ENCODE measurements at places on chromosomes 11 and 22.

DNA sequence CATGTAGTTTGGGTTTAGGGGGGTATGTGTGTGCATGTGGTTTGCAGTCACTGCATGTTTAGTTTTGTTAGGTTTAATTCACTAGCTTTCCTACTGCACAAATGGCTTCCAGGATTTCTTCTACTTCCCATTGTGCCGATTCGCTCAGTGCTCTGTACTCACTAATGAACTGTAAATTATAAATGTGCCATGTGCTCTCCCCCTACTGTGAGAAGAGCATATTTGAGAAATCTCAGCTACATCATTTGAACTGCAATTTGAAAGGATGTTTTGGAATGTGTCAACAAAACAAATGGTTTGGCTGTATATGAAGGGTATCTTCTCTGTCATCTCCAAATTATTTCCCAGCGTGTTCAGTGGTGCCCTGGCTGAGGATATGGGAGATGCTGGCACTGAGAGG is 28.1 kb downstream of the CYB5R2 start:
- no peak for DNase-seq

DNA sequence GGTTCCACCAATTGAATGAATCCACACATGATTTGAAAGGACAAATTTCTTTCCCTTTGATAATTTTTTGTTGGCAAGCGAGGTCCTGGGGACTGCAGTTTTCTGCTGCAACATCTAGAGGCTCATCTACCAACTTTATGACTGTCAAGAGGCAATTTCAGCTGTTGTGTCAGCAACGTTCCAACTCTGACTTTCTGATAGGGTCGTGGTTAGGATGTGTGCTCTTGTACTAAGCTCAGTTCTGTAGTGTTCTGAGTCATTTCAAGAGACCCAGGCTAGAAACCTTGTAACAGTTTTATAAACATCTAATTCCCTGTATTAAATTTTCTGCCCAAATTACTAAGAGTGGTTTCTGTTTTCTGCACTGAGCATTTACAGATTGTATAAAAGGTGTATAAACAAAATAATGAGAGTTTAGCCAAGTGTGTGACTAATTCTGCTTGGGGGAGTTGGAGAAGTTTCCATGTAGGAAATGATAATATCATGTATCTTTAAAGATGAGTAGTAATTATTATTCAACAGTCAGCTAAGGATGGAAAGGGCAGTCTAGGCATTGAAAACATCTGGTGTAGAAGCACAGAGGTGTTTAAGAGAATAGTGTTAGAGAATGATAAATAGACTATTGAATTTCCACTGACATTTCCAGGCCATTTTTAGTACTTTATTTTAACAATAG is 72.2 kb downstream of the RBMXL2 start:
- no peak for DNase-seq

- DNase-seq, result no peak
Measured at GRCh38 chr11:112177589-112177988, 2.3 kb downstream of the BCO2 start.

GRCh38 chr11:33258631-33259205 is 1.5 kb downstream of the HIPK3 start:
- no peak for DNase-seq

- DNase-seq, result no peak
Measured at GRCh38 chr11:87399341-87399740, 361.6 kb downstream of the TMEM135 start.

DNA sequence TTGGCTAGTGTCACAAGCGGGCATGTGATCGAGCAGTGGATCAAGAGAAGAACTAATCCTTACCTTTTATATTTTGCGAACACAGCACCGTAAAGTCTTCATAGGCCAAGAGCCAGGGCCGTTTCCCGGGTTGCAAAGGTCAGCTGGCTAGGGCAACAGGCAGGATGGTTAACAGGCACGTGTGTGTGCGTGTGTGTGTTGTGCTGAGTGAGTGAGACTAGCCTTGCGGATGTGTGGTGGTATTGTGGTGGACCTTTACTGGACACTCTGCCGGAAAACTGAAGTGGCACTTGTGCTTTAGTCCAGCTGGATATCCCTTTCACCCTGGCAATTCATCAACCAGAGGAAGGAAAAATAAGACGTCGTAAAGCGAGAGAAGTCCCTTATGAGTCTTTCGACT is 176.7 kb downstream of the BCR start:
- DNase-seq, result no peak

DNA sequence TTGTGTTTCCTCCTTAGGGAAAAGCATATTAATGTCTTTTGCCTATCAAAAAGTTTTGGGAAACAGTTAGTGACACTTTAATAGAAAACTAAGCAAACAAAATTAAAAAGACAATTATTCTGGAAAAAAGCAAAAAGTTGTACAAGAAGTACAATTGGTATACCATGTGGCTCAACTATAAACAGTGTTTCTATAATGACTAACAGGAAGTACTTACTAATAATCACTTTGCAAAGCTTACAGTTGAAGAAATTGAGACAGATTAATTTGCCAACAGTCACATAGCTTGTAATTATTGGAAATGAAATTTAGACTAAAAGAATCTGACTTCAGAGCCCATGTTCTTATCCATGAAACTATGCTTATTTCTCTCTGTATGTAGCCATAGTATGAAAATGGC is 24.7 kb downstream of the PPME1 start:
- no peak for DNase-seq

- DNase-seq, result no peak
Measured at GRCh38 chr22:36684841-36685240, 18.7 kb downstream of the CACNG2 start.

DNA sequence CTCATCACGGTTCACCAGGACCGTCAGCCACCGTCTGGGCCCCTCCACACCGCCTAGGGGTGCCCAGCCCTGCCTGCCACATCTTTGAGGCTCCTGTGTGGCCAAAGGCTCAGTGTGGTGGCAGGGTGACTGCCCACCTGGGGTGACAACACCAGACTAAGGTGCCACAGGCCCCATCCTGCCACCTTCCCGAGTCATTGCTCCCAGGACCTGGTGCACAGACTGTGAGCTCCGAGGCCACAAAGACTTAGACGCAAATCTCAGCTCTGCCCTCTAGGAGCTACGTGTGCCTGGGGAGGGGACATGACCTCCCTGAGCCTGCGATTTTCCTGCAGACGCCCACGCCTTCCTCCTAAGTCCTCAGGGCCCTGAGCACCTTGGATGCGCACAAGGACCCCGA is 36.5 kb downstream of the KIAA0930 start:
- no peak for DNase-seq

DNA sequence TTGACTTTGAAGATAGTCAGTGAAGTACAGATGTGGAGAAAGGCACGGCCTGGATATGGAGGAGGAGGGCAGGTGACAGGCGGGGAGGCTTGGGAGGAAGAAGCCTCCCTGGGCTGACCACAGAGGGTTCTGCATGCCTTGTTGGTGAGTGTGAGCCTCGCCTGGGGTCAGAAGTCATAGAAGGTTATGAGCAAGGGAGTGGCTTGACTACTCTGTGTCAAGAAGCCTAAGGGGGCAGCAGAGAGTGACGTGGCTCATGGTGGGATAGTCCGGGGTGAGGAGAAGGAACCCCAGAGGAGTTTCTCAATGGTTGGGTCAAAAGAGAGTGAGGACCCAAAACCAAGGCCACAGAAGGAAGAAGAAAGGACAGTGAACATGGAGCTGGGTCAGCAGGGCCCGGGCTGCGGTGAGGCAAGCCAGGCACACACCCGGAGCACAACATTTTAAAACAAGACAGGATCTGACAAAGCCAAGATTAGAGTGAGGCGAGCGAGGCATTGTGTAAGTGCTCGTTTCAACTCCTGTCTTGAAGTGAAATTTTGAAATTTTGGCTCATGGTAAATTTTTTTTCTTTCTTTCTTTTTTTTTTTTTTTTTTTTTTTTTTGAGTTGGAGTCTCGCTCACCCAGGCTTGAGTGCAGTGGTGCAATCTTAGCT is 31.9 kb downstream of the PDGFB start:
- DNase-seq, result no peak

DNA sequence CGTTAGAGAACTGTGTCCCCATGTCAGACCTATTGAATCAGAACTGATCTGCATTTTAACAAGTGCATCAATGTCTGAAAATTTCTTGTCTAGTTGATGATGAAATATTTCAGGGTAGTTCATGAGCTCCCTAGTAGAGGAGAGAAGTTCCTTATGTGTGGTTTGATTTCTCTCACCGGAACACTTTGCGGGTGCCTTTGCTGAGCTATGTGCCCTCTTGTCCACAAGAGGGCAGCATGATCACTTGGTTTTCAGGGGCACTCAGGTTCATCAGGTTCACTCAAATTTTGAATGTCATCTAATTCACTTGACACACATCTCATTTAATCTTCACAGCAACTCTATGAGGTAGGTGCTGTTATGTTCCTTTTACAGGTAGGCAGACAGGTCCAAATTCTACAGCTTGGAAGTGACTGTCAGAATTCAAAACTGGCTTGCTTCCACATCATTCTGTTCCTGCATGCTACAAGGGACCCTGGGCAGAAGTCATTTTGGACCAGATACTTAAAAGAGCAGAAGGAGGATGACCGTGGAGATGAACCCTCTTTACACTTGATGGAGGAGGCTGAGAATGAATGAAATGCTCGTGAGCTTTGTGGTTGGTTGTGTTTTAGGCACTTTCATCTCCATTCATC is 55.6 kb downstream of the P4HA3 start:
- DNase-seq, result no peak

DNA sequence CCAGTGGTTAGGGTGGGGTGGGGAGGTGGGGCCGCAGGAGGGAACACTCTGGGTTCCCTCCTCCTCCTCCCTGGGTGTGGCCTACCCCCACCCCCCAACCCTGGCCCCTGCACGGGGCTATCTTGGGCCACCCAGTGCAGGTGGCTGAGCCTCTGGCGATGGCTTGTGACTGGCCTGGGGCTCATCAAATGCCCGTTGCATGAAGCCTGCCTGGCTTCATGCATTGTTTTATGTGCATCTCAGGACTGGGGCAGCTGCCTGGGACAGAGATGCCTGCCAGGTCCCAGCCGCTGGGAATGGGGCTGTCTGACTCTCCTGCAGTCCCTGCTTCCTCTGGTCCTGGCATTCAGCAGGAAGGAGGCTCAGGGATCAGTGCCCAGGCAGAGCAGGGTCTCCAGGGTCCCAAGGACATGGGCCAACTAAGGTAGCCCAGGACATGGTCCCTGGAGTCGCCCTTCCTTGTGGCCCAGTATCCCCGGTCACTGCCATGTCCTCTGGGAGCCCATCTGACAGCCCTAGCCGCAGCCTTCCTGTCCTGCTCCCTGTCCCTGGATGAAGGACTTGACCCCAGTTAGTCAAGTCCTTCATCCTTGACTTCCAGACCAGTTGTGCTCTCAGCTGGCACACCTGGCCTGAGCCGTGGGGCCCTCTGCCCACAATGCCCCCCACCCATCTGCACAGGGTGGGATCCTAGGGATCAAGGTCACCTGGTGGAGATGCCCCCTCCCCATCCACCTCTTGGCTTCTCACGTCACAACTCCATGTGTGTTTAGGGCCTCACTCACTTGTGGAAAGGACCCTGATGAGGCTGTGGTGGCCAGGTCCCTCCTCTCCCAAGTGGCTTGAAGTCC is 112.1 kb upstream of the FGF3 start:
- DNase-seq, result no peak

DNA sequence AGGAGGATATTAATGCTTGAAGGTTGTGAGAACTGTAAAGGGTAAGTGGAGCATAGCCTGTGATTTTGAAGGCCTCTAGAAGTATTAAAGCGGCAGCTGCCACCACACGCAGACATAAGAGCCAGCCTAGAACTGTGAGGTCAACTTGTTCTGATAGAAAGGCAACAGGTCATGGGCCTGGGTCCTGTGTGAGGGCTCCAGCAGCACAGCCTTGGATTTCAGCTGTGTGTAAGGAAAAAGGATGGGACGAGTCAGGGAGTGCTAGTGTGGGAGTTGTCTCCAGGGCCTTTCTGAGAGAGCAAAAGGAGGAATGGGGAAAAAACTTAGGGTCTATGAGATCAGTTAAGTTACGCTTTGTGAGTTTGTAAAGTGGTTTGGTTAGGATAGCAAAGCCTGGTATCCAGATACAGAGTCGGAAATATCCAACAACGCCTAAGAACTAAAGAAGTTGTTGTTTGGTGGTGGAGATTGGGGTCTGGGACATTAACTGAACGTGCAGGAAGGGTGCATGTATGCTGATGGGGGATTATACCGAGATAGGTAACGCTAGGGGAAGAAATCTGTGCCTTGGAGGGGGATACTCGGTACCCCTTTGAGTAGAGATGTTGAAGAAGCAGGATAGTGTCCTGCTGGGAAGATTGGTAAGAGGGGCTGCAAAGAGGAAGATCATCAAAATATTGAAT is 17.4 kb upstream of the ANO1 start:
- no peak for DNase-seq

GRCh38 chr11:1701091-1701807 is 4.3 kb downstream of the KRTAP5-6 start:
- no peak for DNase-seq

DNA sequence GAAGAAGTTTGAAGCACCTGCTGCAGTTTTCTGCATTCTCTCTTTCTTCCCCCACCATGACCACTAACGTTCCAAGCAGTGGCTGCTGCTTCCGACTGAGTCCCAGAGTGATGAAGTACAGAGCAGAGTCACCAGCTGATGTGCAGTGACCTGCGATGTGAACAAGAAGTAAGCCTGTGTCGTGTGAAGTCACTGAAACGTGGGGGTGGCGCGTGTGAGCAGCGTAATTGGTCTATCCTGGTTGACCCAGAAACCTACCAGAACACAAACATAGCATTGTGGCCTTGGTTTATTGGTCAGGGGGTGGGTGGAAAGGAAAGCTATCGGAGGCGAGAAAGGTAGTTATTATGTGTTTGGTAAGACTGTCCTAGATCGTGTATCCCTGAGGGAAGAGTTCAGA is 3.5 kb downstream of the KRTAP5-7 start:
- no peak for DNase-seq

GRCh38 chr11:96186806-96187205 is 156.2 kb downstream of the MAML2 start:
- DNase-seq, result no peak

DNA sequence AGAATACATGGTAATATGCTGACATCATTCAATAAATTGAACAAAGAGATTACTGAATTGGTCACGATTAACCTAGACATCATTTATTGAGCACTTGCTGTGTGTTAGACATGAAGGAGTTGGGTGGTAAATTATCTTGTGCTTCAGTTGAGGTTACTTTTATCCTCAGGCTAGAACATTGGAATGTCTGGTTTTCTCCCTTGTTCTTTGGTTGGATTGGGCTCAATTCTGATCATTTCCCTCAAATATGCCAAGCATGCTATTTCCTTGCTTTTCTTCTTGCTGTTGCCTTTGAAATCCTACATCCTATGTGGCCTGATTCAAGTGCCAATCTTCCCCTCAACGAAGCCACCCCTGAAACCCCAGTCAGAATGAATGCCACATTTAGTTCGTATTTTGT is 65.8 kb downstream of the DEUP1 start:
- no peak for DNase-seq
